Stimulated activated CD4-positive, alpha-beta T cell treated with anti-CD3 and anti-CD28 coated beads, Interleukin-2, amount 100 ng/mL, for 48 hours (primary cell): ENCODE measurements at places on chromosomes 1 and 21.

DNA sequence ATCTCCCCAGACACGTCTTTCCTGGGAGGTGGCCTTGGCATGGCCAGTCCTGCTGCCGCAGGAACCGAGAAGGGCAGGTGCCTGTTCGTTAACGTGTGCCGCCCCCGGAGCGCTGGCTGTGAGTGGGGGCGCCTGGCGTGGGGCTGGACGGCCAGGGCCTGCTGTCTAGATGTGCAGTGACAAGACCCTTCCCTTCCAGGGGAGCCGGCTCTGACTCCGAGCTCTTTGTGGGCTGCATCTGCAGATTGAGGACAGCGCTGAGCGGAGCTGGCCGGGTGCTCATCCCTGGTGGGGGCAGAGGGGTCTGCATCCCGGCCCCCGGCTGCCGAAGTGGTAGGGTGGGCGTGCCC lies 13.0 kb downstream of the COL18A1 start:
- DNase-seq, result no peak

- no peak for DNase-seq
Measured at GRCh38 chr1:244447024-244447423, 4.7 kb downstream of the ADSS2 start.

DNA sequence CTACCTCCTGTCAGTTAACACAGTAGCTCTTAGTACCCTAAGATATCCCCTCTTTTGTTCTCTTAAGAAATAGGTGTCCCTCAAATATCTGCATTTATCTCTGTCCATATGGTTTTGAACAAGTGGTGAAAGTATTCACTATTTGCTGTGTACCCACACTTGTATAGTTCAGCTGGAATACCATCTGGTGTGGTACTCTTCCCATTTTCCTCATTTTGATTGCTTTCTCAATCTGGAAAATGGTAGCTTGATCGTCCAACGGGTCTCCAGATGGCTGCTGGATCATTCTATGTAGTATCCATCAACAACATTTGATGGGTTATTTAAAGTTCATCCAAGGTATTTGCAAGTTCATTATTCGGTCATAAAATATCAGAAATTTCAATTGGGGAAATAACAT lies 100.3 kb upstream of the DPYD start:
- DNase-seq, result no peak

GRCh38 chr1:112231331-112231730 lies 164.7 kb upstream of the CTTNBP2NL start:
- no peak for DNase-seq

DNA sequence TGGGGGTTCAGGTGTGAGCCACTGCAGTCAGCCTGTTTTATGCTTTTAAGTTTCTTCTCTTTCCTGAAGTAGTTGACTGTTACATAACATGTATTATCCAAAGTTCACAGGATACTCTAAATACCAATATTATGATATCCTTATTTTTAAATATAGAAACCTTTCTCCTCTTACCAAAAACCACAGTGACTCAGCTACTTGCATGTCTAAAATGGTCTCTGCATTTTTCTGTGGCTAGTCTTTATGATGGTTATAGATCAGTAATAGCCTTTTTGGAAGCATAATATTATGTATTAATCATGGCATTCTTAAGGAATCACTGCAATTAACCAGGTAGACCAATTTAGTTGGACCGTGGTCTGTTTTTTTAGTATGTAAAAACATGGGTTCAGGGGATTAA lies 210.8 kb upstream of the CACYBP start:
- no peak for DNase-seq

GRCh38 chr1:26378088-26378878 lies 5.7 kb upstream of the ZNF683 start:
- DNase-seq, result peak; percentile 60

GRCh38 chr1:244552336-244552735 lies 91.3 kb downstream of the CATSPERE start:
- no peak for DNase-seq

GRCh38 chr1:51420867-51421627 lies 90.7 kb upstream of the TTC39A start:
- DNase-seq, result no peak

- DNase-seq, result no peak
Measured at GRCh38 chr1:233393084-233393840, 65.7 kb downstream of the MAP3K21 start.

- DNase-seq, result no peak
Measured at GRCh38 chr21:42550817-42551216, 37.2 kb downstream of the SLC37A1 start.

- no peak for DNase-seq
Measured at GRCh38 chr1:57404884-57405283, 19.0 kb downstream of the DAB1 start.

DNA sequence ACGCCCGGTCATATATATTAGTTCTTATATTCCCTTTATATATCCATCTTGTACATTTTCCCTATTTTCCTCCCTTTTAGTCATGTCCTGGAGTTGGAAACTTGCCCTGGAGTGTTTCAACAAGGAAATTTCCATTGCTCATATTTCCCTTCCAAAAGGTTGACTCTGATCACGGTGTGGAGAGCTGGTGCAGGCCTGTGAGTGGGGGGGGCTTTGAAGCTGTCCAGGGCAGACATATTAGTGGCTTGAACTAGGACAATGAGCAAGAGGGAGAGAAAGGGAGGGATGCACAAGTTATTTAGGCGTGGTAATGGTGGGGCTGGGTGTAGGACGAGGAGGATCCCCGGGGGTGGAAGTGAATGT lies 30.4 kb upstream of the TMEM61 start:
- DNase-seq, result no peak

- no peak for DNase-seq
Measured at GRCh38 chr1:241837901-241838300, 10.1 kb upstream of the EXO1 start.

DNA sequence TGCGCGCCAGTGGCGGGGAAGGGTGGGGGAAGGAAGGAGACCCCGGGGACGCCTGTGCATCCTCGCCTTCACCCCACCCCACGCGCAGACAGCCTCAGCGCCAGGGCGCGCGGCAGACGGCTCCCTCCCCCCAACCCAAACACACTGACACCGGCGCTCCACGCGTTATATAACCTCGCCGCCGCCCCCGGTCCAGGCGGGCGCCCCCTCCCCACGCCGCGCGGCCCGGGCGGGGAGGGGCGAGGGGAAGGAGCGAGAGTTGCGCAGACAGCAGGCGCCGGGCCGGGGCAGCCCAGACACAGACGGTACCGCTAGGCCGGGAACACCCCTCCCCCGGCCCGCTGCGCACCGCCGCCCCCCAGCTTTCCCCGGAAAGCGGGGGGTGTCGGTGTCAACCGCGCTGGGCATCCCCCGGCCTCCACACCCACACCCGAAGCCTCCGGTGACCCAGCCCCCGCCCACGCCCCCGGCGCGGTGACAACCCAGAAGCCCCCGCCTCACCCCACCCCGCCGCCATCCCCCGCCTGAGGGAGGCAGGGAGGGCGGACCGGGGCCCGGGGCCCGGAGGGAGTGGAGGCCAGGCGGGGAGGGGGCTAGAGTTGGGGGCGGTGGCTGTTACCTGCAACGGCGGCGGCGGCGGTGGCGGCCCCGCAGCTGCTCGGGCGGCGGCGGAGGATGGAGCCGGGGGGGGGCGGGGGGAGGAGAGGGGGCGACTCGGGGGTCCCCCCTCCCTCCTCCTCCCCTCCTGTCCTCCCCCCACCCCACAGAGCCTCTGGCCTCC lies 432 bp downstream of the AKT3 start:
- peak; percentile 38 for DNase-seq

- no peak for DNase-seq
Measured at GRCh38 chr1:110581682-110582145, 24.4 kb downstream of the KCNA2 start.

DNA sequence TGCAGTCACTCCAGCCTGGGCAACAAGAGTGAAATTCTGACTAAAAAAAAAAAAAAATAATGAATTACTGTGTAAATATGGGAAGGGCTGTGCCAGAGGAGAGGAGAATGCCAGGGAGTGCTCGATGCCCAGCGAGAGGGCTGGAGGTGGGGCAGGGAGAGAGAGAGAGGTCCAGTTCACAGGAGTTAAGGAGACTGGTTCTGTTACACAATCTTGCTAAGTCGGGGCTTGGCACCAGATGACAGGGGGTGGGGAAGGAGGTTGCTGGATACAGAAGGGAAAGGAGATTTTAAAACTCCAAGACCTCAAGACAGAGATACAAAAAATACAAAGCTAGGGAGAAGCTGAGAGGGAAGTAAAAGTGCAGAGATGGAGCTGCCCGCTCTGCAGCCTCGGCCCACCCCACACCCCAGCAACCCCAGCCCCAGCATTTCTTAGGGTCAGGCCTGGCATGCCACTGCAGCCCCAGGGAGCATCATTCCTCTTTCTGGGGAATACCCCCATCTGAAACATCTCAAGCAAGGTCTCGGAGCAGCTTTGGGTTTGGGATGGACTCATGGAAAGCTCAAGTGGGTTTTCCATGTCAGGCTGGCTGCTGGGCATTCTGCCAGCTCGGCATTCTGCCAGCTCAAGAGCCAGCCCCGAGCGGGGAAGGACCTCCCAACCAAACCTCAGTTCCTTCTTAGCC lies 991 bp downstream of the SELENBP1 start:
- no peak for DNase-seq

DNA sequence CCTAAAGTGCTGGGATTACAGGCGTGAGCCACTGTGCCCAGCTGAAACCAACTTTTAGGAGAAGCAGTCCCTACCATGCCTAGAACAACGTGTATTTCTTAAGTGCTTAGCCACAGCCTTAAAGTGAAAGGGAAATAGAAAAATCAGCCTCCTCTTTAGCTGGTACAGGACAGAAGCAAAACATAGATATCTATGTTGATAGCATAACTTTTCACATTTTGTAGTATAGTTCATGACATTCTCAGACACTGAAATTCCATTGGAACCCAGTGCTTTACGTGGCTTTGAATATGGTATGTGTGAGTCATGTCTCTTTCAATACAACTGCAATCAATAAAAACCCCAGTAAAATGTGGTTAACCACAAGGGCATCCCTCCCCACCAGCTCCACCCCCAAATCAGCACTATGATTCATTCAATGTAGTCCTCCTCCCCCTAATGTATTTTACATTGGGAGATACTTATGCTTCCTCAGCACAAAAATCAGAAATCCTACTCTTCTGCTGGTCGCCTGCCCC lies 32.1 kb downstream of the TGFB2 start:
- peak; percentile 48 for DNase-seq

- DNase-seq, result no peak
Measured at GRCh38 chr1:149844650-149845255, 54.6 kb upstream of the BOLA1 start.

DNA sequence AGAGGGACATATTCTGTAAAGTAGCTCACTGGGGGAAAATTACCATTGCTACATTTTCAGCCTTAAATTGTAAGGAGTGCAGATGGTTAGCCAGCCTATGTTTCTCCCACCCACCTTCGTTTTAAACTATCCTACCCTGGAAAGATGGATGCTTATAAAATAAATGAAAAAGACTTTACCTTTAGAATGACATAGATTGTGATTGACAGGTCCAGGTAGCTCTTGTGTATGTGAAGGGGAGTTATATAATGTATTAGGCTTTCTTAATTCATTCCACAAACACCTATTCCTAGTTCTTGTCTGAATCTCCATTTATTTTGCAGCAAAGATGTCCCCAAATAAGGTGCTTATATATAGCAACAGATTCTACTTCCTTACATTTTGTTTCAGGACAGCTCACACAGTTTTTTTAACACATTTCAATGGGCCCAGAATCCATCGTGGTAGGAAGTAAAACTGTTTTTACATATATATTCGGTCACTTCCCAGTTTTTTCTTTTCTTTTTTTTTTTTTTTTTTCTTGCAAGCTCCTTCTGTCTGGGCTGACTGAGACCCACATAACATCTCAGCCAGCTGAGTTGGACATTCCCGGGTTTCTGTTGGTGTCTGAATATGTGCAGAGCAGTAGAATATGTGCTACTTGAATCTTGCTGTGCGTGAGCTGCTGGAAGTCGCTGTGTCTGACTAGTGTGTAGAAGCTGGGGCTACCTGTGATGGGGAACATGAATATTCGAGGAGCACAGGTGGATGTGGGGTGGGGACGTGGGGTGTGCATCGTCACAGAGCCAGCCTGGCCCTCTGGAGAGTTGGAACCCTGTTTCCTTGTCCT lies 27.8 kb downstream of the UCK2 start:
- no peak for DNase-seq

GRCh38 chr1:156400191-156400935 lies 31.4 kb downstream of the RHBG start:
- no peak for DNase-seq

DNA sequence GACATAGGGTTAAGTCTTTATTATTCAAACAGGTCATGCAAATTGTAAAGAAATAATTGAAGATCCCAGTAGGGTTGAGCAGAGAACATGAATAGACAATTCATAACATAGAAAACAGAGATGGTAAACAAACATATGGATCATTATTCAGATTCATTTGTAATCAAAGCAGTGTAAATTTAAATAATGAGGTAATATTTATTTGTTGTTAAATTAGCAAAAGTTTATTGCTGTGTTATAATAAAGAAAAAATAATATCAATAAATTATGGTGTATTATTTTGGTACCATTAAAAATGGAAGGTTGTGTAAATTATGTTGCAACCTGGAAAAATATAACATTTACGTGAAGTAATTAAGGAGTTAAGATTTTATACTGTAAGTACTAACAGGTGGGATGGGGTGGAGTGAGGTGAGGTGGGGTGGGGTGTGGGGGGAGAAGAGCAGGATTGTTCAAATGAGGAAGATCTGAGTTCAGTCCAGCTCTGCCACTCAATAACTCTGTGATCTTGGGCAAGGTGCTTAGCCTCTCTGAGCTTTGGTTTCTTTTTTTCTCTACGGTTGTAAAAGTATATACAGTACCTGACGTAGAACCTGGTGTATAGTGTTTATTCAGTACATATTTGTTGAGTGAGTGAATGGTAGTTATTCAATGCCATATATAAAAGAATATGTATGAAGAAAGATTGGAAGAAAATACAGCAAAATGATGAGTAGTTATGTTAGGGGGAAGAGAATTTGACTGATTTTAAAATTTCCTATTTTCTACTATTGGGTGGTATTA lies 140.3 kb upstream of the KIF26B start:
- DNase-seq, result no peak

DNA sequence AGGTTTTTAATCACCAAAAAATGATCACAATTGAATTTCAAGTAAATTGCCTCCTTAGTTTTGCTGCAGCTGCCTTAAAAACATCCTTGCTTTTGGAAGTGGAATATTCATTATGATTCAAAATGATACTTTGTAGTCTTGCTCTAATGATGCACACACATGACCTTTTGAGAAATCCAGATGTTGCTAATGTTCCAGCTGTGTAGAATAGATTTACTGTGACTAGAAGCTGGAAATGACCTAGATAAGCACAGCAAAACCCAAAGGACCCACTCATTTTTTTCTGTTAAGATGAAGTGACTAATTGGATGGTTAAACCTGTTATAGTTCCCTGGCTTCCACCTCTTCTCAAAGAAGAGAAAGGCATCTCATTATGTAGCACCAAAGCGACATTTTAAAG lies 64.6 kb upstream of the RALGPS2 start:
- no peak for DNase-seq
